Activated gamma-delta T cell treated with anti-CD3 and anti-CD28 coated beads, Interleukin-2, amount 50 U/mL, for 16 hours (primary cell): ENCODE measurements at places on chromosomes 5 and 9.

DNA sequence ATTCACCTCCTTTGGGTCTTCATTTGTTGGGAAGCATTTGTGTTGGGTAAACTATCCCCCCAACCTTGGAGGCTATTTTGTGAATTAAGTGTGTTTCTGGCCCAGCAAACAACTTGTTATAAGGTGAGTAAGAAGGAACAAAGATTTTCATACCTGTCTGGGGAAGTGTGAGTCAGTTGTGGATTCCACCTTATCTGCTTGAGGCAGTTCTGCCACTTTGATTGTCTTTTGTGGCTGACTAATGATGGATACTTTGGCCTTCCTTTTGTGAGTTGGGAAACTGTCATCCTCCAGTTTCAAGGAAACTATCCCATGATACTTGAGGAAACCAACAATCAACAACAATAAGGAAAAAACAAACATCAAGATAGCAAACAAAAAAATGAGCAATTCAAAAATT is 24.6 kb upstream of the CER1 start:
- DNase-seq, result no peak

GRCh38 chr9:34990908-34991606 is 1.5 kb downstream of the DNAJB5 start:
- DNase-seq, result no peak

DNA sequence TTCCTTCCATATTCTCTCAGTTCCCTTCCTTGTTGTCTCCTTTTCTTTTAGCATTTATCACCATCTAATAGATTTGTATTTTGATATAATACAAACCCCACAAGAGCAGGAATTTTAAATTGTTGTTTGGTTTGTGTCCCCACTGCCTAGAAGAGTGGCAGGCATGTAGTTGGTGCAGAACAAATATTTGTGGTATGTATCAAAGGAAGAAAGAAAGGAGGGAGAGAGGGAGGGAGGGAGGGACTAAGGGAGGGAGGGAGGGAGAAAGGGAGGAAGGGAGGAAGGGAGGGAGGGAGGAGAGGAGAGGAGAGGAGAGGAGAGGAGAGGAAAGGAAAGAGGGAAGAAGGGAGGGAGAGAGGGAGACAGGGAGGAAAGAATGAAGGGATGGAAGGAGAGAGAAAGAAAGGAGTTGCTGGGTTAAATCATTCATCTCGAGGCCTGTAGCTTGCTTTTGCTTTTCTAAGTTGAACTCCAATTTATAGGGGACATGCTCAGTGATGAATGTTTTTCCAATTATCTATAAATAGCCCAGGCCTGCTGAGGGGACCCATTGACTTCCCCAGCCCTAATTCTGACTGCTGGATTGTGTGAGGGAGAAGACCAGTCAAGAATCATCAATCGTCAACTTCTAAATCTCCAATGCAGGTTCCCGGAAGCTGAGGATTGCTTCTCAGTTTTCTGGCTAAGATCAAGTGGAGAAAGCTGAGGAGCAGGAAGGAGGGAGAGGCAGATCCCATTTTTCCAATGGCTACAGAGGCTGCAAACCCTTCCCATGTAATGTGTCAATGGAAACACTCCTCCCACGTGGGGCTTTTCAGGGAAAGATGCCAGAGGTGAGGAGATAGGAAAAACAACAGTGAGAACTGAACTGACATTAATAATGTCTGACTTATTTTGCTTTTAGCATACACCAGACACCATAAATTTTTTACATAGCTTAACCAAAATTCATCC is 320.7 kb downstream of the ASTN2 start:
- DNase-seq, result no peak

DNA sequence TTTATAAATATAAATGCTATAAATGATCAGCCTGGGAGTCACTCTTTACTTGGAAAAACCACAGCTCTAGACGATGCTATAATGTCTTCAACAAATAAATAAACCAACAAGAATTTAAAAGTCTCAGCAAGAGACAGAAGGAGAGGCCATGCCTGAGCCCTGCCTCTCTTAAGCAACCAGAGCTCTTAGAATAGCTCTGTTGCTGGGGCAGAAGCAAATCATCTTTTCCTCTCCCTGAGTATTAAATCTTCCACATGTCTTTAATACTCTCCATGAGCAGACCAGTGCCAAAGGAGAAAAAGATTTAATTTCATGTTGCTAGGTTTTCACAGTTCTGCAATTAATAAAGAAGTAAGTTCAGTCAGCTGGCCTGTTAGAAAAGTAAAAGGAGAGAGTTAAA is 408.0 kb upstream of the SLC30A5 start:
- no peak for DNase-seq

GRCh38 chr9:18526685-18527084 is 52.7 kb downstream of the ADAMTSL1 start:
- DNase-seq, result no peak

DNA sequence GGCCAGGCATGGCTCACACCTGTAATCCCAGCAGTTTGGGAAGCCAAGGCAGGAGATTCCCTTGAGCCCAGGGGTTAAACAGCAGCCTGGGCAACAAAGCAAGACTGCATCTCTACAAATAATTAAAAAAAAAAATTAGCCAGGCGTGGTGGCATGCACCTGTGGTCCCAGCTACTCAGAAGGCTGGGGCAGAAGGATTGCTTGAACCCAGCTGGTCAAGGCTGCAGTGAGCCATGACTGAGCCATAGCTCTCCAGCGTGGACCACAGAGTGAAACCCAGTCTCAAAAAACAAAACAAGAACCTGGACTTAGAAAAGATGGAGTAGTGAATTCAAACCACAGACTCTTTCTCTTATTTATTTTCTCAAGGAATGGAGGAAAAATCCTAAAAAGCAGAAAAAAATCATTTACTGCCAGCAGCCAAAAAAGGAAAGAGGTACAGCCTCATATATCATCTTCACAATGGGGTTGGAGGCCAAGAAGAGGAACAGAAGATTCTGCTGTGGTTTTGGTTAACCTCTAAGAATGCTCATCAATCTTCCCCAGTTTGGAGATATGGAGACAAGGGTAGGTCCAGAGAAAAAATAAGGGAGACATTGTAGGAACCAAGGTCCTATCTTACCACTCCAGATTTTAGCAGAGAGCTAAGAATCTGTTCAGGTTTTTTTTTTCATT is 40.0 kb upstream of the MYO10 start:
- DNase-seq, result no peak
